ENCODE measurements at places on chromosomes 13 and 19.

DNA sequence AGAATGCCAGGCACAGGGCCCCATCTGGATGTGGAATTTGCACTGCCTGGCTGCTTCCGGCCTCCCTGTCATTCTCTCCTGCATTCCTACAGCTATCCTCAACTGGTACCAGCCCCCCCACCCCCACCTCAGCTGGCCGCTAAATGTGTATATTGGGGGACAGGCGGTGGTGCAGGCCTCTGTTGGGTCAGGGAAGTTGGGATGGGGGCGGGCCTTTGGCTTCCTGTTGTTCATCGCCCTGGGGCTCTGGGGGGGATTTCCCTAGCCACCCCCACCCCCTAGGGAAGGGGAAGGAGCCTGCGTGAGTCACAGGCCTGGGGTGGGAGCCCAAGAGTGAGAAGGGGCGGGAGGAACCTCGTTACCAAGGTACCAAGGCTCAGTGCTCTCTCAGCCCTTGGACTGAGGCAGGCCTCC lies 10.6 kb downstream of the POU2F2 start:
- DNase-seq, result no peak

DNA sequence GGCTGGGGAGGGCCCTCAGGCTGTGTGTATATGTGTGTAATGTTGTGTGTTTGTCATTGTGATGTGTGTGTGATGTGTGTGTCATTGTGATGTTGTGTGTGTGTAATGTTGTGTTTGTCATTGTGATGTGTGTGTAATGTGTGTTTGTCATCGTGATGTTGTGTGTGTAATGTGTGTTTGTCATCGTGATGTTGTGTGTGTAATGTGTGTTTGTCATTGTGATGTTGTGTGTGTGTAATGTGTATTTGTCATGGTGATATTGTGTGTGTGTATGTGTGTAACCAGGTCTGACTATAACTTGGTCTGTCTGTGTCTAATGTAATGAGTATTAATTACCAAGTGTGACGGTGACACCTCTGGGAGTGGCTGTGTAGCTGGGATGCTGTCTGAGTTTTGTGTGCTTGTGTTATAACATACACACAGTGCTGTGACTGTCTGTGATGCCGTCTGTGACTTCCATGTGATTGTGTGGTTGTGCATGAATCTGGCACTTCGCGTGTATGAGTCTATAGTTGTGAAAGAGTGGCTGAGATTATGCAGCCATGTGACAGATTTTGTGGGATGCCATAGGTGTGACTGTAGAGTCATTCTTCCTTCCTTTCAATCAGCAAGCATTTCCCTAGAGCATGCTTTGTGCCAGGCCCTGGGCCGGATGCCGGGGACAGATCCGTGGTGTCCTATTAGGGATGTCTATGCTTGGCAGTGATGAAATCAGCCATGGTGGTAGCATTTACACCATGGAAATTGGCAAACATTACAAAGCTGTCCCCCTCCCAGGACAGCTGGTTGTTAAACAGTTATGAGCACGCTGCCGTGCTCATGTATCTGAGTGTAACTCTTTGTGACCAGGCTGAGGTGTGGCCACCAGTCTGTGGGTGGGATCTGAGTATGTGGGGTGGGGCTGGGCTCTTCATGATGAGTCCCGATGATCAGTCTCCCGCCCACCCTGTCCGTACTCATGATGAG lies 6.4 kb downstream of the TNFSF14 start:
- DNase-seq, result no peak

- DNase-seq, result no peak
Measured at GRCh38 chr13:79918620-79919019, 422.3 kb downstream of the SPRY2 start.

- no peak for DNase-seq
Measured at GRCh38 chr19:30602661-30603350, 230.6 kb downstream of the ZNF536 start.

DNA sequence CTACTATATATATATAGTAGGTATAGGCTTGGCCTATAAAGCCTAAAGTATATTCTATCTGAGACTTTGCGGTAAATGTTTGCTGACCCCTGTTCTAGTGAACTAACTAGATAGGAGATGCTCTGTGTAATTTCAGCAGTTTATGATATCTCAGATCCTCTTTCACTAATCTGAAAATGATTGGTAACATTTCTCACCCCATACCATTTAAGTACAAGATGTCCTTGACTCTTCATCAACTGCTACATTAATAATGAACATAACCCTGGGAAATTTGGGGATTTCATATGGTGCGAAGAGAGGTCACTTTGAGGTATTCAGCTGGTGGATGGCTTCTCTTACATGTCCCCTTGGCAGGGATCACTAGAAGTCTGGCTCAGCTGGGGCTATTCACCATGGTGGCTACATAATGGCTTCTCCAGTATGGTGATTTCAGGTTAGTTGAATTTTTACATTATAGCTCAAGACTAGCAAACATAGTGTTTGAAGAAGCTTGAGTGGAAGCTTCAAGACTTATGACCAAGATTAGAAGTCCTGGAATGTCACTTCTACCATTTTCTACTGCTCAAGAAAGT lies 103.6 kb upstream of the MYCBP2 start:
- no peak for DNase-seq

GRCh38 chr19:15320116-15320515 lies 12.2 kb downstream of the BRD4 start:
- DNase-seq, result no peak

DNA sequence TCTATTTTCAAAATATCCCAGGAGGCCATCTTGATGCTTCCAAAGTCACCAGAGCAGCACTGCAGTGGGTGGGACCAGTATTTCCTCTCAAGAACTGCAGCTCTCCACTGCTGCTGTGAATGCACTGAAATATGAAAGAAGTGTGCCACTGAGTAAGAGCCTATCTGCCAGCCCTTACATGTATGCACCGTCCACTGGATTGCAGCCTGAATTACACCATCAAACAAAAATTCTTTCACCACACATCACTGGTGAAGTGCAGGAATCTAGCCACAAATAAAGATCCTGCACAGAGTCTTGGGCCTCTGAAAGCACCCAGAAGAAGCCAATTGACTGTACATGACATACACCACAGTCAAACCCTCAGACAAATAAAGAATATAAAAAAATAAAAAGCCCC lies 249.0 kb downstream of the LHFPL6 start:
- DNase-seq, result no peak

DNA sequence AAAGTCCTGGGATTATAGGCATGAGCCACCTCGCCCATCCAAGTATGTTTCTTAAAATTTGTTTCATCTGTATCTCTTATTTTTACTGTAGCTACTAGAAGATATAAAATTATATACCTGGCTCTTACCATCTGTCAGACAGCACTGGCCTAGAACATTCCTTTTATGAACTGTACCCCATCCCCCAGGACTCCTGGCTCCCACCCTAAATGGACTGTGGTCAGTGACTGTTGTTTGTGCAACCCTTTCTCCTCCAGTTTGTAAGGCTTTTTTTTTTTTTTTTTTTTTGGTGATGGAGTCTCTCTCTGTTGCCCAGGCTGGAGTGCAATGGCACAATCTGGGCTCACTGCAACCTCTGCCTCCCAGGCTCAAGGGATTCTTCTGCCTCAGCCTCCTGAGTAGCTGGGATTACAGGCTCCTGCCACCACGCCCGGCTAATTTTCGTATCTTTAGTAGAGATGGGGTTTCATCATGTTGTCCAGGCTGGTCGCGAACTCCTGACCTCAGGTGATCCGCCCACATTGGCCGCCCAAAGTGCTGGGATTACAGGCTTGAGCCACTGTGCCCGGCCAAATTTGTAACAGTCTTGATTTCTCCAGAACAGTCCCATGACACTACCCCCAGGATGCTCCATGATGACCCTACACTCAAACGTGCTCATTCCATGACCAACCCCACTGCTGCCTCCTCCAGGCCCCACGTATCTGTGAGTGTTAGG lies 2.5 kb downstream of the NDUFA3 start:
- no peak for DNase-seq

- DNase-seq, result no peak
Measured at GRCh38 chr13:98842070-98842469, 89.6 kb upstream of the SLC15A1 start.

DNA sequence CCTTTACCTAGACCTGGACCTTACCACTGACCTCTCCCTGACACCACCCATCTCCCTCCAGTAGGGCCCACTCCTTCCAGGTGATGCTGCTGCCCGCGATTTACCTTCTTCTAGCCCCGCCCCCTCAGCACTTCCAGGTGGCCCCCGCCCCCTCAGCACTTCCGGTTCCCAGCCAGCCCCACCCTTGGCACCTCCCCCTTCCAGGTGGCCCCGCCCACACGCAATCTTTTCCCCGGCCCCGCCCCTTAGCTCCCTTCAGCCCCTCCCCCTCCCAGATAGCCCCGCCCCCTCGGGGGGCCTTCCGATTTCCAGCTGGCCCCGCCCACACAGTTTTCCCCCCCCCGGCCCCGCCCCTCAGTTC lies 586 bp downstream of the LIG1 start:
- DNase-seq, result peak; percentile 35

- DNase-seq, result no peak
Measured at GRCh38 chr13:33800646-33801186, 17.2 kb upstream of the RFC3 start.

- DNase-seq, result peak; percentile 62
Measured at GRCh38 chr13:26977541-26977940, 194.1 kb downstream of the USP12 start.

DNA sequence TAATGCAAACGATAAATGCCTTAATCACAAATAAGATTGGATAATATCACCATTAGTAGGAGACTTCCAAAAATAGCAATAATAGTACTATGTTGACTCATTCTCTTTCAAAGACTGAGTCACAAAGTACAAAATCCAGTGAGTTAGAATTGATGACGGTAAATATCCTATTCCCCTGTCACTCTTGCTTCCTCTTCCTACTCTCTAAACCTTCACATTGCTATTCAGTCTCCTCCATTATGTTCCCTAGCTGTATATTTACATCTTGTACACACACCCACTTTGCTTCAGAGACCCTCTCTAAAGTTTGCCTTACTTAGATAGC lies 26.3 kb upstream of the INTS6 start:
- DNase-seq, result no peak

GRCh38 chr13:113638173-113638746 lies 19.7 kb downstream of the ATP4B start:
- no peak for DNase-seq

- DNase-seq, result no peak
Measured at GRCh38 chr13:89454681-89455080, 1783.5 kb downstream of the SLITRK5 start.

- DNase-seq, result no peak
Measured at GRCh38 chr13:74895042-74895796, 586.8 kb downstream of the TBC1D4 start.

- no peak for DNase-seq
Measured at GRCh38 chr13:76758257-76758656, 127.9 kb downstream of the KCTD12 start.

- no peak for DNase-seq
Measured at GRCh38 chr19:873561-874041, 14.1 kb downstream of the CFD start.

- DNase-seq, result no peak
Measured at GRCh38 chr13:79937311-79937710, 403.6 kb downstream of the SPRY2 start.

Data from AML-193 (cell line).